Left forelimb (tissue), 1 donor: ENCODE measurements at places on chromosomes 6 and 20.

DNA sequence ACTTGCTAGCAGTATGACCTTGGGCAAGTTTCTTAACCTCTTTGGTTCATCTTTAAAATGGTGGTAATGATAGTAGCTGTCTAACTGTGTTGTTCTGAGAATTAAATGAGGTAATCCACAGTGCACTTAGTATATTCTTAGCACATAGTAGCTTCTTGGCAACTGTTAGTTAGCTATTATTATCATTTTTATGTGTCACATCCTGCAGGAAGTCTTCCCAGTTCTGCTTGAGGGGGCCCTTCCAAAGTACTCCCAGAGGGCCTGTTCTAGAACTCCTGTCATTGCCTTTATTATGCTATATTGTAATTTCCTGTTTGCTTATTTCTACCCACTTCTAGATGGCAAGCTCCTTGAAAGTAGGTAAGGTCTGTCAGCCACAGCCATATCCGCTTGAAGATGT is 30.6 kb downstream of the ANKS1A start:
- DNase-seq, result no peak

- no peak for DNase-seq
Measured at GRCh38 chr6:111228094-111228493, 140.8 kb downstream of the SLC16A10 start.

GRCh38 chr20:15060265-15061060 is 723.1 kb upstream of the FLRT3 start:
- DNase-seq, result no peak

GRCh38 chr20:10927011-10927583 is 253.3 kb upstream of the JAG1 start:
- DNase-seq, result no peak

DNA sequence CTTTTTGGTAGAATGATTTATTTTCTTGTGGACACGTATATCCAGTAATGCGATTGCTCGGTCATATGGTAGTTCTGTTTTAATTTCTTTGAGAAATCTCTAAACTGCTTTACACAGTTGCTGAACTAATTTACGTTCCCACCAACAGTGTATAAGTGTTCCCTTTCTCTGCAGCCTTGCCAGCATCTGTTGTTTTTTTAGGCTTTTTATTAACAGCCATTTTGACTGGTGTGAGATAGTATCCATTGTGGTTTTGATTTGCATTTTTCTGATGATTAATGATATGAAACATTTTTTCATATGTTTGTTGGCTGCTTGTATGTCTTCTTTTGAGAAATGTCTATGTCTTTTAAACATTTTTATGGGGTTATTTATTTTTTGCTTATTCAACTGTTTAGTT is 196.7 kb downstream of the MOXD1 start:
- DNase-seq, result no peak

DNA sequence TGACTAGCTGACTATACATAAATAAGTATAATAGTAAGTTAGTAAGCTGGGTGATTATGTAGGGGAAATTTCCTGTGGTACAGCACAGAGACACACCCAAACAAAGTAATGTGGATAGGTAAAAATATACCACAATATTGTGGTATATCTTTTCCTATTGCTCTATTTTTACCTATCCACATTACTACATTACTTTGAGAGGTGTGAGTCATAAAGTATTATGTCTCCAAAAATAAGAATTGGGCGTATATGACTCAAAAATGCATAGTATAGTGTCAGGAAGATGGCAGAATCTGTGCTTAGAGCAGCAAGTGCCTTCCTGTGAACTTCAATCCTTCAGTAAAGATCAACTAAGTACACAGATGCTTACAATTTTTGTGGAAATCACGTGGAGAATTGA is 2.7 kb upstream of the SIRPG start:
- DNase-seq, result no peak

DNA sequence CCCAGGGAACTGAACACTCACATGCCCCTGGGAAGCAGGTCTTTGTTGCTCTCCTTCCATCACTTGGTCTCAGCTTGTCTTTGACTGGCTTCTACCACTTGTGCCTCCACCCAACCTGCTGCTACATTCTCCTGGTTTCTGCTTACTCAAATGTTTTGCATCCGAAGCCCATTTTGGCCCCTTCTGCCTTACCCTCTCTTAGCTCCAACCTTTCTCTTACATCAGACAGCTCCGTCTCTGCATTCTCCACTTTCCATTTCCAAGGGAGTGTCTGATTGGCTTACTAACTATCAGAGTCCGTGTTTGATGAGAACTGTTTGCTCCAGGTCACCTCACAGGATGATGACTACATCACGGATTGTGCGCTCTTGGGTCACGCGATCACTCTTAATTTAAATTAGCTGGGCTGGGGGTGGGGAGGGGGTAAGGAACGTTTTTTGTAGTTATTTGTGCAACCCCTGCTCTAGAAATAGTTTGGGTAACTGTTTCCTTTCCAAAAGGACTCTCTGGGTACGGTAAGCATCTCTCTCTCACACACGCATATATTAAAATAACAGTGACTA is 844 bp upstream of the ABRACL start:
- DNase-seq, result no peak

DNA sequence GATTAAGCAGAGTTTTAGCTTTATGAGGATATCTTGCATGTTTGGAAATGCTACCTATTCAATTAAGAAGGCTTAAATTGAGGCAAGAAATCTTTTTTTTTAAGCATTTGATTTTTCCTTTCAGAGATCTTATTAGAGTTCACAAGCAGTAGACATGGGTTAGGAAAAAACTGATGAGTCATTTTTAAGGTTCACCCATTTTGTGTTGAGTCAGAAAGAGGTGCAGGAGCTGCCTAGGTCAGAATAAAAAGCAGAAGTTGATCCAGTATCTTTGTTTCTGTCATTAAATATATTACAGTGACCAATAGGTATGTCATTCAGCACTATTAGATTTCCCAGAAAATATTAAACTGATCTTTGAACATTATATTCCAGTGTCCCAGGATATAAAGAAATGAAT is 306.8 kb downstream of the LMBRD1 start:
- no peak for DNase-seq

GRCh38 chr6:127475135-127475822 is 16.1 kb upstream of the KIAA0408 start:
- no peak for DNase-seq

GRCh38 chr6:25872814-25873213 is 1.2 kb downstream of the SLC17A3 start:
- no peak for DNase-seq

DNA sequence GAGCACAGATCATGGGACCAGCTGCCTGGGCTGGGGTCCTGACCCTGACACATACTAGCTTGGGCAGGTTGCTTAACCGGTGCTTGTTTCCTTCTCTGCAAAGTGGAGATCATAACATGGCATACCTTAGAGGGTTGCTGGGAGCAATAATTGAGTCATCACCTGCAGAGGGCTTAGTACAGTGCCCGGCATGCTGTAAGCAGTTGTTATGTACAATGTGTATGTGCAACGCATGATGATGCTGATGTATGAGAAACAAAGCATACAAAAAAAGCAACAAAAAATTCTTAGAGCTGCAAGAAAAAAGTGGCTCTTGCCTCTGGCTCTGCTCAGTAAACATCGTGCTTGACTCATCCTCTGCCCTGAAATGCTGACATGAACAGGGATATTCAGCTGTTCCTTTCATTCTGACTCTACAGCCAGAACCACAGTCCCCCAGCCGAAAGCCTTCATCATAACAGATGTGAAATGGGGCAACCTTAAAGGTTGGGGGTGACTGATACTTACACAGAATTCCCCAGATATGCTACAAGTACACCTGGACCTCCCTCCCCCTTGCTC is 91.7 kb downstream of the CLIC5 start:
- no peak for DNase-seq

DNA sequence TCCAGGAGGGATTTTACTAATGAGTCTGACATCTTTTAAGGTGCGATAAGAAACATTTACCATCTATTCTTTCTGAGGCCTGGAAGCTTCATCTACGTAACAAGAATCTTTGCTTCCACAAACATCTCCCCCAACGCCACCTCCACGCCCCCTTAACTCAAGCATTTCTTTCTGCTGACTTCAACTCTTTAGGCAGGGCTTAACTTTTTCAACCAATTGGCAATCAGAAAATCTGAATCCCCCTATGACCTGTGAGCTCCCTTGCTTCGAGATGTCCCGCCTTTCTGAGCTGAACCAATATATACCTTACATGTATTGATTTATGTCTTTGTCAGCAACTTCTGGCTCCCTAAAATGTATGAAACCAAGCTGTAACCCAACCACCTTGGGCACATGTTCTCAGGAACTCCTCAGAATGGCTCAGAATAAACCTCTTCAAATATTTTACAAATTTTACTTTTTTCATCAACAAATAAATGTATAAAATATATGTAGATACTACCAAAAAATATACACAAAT is 11.5 kb downstream of the OR2H2 start:
- DNase-seq, result no peak

- no peak for DNase-seq
Measured at GRCh38 chr6:71977884-71978283, 91.5 kb downstream of the RIMS1 start.
